ENCODE measurements at places on chromosomes 6 and 20.
A peak's percentile ranks its signal among the peaks of the same experiment; 100 is the strongest.

DNA sequence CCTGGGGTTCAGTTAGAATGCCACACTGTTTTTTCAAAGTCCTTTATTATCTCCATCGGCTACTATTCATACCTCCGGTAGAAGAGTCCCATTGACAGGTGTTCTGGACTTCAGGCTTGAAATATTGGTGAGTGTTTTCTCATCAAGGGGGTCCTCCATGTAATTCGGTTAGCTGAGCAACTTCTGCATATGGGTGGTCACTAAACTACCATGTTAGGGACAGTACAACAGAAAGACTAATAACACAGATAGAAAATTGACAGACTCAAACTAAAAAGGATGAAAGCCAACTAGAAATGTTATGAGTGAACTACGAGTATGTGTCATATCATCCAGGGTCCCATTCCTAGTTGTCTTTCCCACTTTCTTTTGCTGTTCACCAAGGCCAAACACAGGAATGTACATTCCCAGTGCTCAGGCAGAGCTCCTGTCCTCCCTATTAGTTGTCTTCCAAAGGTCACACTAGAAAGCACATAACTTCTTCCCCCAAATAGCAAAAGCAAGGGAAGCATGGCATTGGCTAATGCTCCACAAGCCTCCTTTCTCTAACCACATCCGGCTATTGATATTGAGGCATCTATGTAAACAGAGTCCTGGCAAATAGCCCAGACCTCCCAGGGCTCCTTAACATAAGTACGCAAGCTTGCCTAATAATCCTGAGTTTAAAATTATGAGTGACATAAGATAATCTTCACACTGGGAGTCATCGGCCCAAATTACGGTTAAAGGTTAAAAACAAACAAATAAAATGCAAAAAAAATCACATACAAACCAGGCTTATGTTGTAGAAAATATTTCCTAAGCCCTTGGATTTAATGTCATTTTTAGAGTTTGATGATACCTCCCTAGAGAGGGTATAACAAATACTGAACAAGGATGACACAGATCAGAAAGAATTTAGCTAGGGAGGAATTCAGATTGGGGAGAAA is 13.2 kb downstream of the CCN2 start:
- no peak for DNase-seq

- DNase-seq: no peak
Measured at GRCh38 chr6:19382676-19383075, 454.5 kb upstream of the ID4 start.

GRCh38 chr20:4217349-4217841 is 202.0 kb upstream of the RNF24 start:
- DNase-seq: no peak

DNA sequence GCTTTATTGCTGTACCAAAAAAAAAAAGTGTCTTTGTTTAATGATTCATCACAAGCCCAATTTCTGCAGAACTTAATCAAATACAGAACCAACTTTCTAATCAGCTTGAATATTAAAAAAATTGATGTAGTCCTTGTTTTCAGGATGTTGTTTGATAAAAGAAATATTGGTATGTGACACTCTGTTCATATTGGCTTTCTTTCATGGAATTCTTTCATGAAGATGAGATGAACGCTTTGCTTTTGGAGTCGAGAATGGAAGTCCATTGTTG is 184.3 kb downstream of the ZNF217 start:
- DNase-seq: no peak

DNA sequence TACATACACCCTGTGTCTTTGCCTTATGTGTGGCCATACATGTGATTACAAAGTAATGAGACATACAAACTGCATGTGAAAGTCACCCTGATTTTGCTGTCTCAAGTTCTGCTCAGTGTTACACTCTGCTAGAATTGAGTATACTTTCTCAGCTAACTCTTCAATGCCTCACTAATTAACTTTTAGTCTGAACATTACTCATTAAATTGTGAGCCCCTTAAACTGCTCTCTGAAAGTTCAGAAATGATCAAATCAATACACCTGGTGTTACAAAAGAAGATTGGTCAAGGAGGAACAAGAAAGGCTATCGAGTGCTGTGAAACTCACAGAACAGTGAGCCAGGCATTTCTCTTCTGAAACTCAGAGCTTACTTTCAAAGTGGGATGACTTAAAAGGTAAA is 71.3 kb downstream of the MKKS start:
- no peak for DNase-seq

GRCh38 chr6:11433860-11434259 is 103.7 kb upstream of the TMEM170B start:
- no peak for DNase-seq

DNA sequence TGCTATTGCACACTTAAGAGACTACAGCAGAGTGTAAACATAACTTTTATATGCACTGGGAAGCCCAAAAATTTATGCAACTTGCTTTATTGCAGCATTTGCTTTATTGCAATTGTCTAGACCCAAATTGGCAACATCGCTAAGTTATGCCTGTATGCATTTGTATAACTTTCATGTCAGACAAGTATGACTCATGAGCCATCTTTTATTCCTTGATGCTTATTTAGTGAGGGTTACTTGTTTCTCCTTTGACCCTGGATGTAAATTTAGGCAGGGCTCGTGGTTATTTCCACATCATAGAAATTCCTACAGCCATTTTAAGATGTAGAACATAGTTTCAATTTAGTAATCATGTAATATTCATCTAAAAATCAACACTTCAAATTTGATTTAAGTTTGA is 130.3 kb upstream of the LY86 start:
- peak; percentile 31 for DNase-seq
